Melanocyte of skin (primary cell): ENCODE measurements at places on chromosomes 11 and 22. TPM values are rescaled to one million over a fixed set of nuclear protein-coding genes. Genes with fewer than 3 reads are reported as not detected.

The DKK3 gene
- total RNA-seq: 6.8 and 11.0 TPM in 2 replicates

The SYT8 gene
- not detected in 2 replicates for total RNA-seq

The DGCR6 gene
- total RNA-seq: 1.2 and 1.7 TPM in 2 replicates

The MUC2 gene
- not detected in 2 replicates for total RNA-seq

The RIBC2 gene
- 3.7 and 4.5 TPM in 2 replicates for total RNA-seq

The SPON1 gene
- under 0.01 TPM in 1 of 2 replicates, not detected in the other for total RNA-seq

The NTM gene
- 13.1 and 27.0 TPM in 2 replicates for total RNA-seq

The MS4A12 gene
- not detected in 2 replicates for total RNA-seq

The CYTH4 gene
- total RNA-seq: not detected in 2 replicates

The RASL10A gene
- not detected in 2 replicates for total RNA-seq

The DEPDC5 gene
- total RNA-seq: 15.0 and 20.1 TPM in 2 replicates

The MS4A6E gene
- total RNA-seq: not detected in 2 replicates
